ENCODE measurements at places on chromosomes 7 and 10. TPM values are rescaled to one million over a fixed set of nuclear protein-coding genes. Genes with fewer than 3 reads are reported as not detected.

GRCh38 chr10:26534384-26534783 lies 96.2 kb downstream of the APBB1IP start:
- no peak for DNase-seq

- DNase-seq, result no peak
Observed at GRCh38 chr10:5551531-5552375, 27.0 kb downstream of the CALML3 start.

- DNase-seq, result no peak
Observed at GRCh38 chr10:76918106-76918505, 719.5 kb downstream of the KCNMA1 start.

DNA sequence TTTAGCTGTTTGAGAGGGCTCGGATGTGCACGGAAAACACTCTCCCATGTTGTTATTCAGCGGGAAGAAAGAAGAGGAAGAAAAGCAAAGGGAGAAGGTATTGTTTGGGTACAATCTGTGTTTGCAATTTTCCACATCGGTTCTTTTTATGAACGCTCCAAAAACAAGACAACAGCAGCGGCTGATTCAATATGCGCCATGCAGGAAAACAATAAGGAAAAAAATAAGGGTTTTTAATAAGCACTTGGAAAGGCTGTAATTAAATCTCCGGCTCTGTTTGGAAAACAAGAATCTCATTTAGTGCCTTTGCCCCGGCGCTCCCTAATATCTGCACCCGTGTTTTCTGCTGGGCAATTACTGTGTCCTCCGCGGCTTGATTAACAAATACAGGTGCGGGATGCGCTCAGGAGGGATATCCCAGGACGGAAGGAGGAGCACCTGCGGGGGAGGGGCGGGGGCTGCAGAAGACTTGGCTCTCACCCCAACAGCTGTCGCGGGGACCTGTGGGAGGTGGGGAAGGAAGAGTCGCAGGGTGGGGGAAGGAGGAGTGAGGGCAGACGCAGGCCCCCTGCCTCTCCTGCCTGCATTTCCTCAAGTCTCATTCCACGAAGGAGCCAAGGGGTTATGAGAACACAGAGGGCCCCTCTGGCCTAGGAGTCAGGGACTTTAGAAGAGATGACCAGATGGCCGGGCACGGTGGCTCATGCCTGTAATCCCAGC lies 181.5 kb upstream of the PODXL start:
- DNase-seq, result no peak

DNA sequence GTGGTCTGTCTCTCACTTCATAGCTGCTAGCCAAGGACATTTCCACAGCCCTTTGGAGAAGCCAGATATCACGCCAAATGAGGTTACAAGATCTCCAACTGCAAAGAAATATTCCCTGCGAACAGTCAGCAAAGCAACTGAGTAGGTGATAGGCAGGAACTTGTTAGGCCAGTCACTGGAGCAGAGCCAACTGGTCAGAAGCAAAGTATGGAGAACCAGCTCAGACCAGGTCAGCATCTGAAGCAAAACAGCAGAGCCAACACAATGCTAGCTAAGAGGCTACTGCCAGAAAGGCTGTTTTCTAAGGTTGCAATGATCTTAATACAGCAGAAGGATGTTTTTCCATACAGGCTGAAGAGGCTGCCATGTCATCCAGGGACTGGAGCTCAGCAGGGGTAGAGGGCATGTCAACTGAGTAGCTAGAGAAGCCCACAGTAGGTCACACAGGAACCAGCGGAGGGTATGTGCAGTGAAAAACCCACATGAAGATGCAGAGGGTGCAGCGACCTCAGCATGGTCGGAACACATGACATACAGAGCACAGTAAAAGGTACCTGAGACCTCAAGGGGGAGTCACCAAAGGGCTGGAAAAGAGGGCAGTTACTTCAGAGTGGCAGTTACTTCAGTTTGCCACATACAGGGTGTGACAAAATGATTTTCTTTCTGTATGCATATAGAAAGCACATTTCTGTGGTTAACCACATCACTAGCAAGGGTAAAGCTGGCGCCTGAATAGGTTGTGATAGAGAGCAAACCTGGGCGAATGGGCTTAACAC lies 8.9 kb downstream of the SEC31B start:
- no peak for DNase-seq

FFAR4 gene
- total RNA-seq, result 0.31 TPM

NUTM2A gene
- total RNA-seq, result 2.3 TPM

- peak; percentile 83 for DNase-seq
Observed at GRCh38 chr10:50990568-50991455, 83.5 kb upstream of the PRKG1 start.

DNA sequence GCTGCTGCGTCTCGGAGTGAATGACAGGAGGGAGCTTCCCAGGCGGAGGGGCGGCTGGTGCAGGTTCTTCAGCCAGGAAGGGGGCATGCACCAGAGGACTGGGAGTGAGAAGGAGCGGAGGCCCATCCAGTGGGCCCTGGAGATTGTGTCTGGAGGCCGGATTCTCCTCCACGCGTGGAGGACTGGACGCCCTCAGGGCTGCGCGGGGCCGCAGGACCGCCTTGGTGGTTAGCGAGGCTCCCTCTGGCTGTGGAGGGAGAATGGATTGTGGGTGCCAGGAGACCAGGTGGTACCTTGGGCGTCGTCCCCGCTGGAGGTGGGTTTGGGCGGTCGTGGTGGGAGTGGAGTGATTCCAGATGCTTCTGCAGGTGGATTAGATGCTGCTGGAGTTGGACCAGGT lies 68.9 kb downstream of the ELFN1 start:
- no peak for DNase-seq

DNA sequence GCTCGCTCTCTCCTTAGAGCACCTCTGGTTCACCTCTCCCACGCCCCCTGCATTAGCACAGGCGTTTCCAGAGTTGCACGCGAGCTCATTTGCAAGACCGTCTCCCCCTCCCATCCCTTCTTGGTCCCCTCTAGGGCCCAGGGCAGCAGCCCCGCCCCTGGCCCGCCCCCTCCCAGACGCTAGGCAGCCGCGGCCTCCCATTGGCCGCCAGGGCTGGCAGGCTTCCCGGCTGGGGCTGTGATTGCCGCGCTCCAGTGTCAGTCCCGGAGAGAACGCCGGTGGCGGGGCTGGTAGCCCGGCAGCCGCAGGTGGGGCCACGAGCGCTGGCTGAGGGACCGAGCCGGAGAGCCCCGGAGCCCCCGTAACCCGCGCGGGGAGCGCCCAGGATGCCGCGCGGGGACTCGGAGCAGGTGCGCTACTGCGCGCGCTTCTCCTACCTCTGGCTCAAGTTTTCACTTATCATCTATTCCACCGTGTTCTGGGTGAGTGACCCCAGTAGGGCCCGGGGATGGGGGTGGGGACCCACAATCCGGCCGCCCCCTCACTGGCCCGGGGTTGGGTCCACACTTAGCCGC lies at the start of gene TSPAN15:
Gene TSPAN15, plus strand, starts transcription at position 257 of the 575 bp plus-strand sequence. Its CDS starts 130 bp downstream, at position 387.
- DNase-seq, result peak; percentile 81

GRCh38 chr10:478471-479245 lies 210.8 kb downstream of the DIP2C start:
- DNase-seq, result no peak

DNA sequence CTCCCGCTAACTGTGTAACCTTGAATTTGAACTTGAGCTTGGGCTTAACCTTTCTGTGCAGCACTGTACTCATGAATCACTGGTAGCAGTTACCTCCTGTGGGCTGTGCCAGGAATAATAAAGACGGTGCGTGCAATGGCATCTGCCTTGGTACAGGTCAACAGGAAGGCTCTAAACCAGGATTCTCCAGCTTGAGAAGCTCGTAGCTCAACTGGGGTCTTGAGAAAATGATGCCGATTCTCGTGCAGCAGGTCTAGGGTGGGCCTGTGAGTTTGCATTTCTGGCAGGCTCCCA lies 112.5 kb upstream of the ANLN start:
- DNase-seq, result no peak

GRCh38 chr7:33334349-33334748 lies 205.0 kb downstream of the BBS9 start:
- no peak for DNase-seq

VKORC1L1 gene
- 13.5 TPM for total RNA-seq

- DNase-seq, result no peak
Observed at GRCh38 chr7:149669121-149669818, 104.1 kb downstream of the ZNF467 start.

GRCh38 chr10:106577266-106577665 lies 587.2 kb downstream of the SORCS1 start:
- DNase-seq, result no peak

DNA sequence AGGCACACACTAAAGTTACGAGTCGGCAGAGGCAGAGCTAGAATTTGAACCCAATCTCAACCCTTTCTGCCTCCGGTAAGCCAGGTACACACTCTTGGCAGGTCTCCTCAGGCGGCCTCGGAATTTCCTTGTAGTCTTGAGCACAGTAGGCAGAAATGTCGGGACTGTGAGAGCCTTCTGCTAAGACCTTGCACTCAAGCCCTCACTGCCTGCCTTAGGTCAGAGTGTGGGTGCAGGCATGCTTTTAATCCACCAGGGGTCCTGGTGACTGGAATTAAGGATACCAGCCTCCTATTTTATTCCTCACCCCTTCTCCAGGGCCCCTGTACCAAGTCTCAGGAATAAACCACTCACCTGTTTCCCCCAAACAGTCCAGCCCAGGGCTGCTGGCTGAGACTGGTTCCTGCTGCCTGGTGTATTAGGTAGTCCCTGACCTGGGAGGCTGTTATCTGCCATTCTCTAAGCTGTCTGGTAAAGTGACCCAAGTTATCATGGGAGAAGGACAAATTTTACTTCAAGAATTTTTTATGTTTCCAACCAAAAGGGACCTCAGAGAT lies 855 bp downstream of the ATP6V1F start:
- no peak for DNase-seq

DNA sequence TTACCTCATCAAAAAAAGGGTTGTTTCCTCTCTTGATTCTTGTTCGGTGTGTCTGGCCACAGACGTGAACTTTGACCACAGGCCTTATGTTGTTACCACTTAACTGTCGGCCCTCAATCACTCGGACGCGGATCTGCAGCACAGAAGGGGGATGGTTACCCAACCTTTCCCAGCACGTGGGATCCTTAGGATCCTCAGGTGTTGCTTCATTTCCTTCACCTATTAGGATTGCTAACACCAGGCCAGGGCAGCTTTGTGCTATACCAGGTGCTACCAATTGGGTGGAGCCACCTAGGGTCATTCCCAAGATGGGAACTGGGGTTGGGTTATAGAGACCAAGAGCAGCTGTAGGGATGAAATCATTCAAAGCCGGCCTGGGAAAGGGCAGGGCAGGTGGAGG lies 73.4 kb downstream of the MYOF start:
- peak; percentile 40 for DNase-seq

LAMB1 gene
- total RNA-seq, result 60.7 TPM

DNA sequence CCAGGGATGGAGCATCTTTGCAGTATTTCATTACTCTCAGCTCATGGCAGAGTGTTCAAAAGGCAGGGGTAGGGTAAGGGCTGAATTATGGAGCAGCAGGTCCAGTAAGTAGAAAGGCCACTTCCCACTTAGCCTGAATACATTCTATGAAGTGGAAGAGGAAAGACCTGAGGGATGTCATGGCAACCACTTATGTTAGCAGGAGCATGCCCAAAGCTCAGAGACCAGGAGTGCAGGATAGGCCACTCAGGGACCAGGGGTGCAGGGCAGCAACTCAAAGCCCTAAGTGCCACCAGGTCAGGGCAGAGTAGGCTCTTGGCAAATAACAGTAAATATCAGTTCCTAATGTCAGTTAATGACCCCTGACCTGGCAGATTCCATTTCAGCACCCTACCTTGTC lies 3.6 kb downstream of the SRI start:
- no peak for DNase-seq

DNA sequence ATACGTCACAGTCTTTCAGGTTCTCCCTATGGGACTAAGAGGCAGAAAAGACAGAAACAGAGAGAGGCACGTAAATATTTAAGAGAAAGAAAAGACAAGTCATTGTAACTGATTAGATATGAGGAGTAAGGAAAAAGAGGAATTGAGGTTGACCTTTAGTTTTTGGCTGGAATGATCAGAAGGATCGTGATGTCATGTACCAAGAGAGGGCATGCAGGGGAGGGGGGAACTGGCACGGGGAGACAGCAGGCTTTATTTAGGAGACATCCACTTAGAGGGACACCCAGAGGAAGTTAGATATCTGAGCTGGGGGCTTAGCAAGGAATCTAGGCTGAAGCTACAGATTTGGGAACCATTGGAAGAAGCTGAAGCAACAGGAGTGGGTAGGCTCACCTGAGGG lies 9.2 kb upstream of the LRRC20 start:
- no peak for DNase-seq

DNA sequence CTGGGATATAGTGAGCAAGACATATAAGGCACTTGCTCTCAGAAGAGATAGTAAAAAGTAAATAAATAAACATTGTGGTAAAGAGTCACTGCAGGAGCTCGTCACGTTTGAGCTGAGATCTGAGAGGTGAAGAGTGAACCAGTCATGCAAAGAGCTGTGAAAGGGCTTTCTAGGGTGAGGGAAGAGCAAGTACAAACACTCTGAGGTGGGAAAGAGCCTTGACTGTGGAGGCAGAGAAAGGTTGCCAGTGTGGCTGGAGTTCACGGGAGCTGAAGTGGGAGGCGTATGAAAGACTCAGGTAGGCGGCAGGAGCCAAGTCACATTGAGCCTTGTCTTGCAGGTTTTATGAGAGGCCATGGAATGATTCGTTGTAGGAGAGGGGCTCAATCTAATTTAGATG lies 141.0 kb downstream of the C1GALT1 start:
- no peak for DNase-seq

GRCh38 chr10:131937836-131938235 lies 37.0 kb downstream of the PPP2R2D start:
- no peak for DNase-seq

WIPF3 gene
- total RNA-seq, result 1.3 TPM

AMPH gene
- total RNA-seq, result 5.3 TPM

- no peak for DNase-seq
Observed at GRCh38 chr7:73437091-73437490, 3.5 kb downstream of the FZD9 start.

GRCh38 chr10:98351831-98352402 lies 63.1 kb downstream of the PYROXD2 start:
- DNase-seq, result no peak

LIPF gene
- total RNA-seq, result not detected

GRCh38 chr7:53485354-53485753 lies 449.9 kb downstream of the POM121L12 start:
- DNase-seq, result no peak

- DNase-seq, result no peak
Observed at GRCh38 chr7:79949778-79950177, 184.9 kb upstream of the GNAI1 start.

GRCh38 chr10:1268831-1269230 lies 212.6 kb downstream of the WDR37 start:
- no peak for DNase-seq

TSPAN13 gene
- 5.1 TPM for total RNA-seq

- no peak for DNase-seq
Observed at GRCh38 chr10:75941223-75941801, 509.9 kb downstream of the LRMDA start.

Data from right atrium auricular region (tissue), 2 donors.